A549 treated with RU486 at 1 μM for 4 hours (cell line): ENCODE measurements at places on chromosomes 3 and 15. TPM values are rescaled to one million over a fixed set of nuclear protein-coding genes. Genes with fewer than 3 reads are reported as not detected.

Gene CD200
- not detected in 5 replicates for total RNA-seq

Gene FBXL2
- total RNA-seq, result 5.4 to 7.8 TPM (median 7.4 TPM) in 5 replicates

Gene ROPN1
- total RNA-seq, result not detected in 5 replicates

Gene LRRC31
- total RNA-seq, result not detected in 5 replicates

Gene MAP2K5
- 9.8 to 12.3 TPM (median 11.9 TPM) in 5 replicates for total RNA-seq

Gene MAP6D1
- total RNA-seq, result 5.7 to 7.2 TPM (median 6.7 TPM) in 5 replicates

Gene AGBL1
- not detected in 5 replicates for total RNA-seq

Gene HYKK
- 6.2 to 7.9 TPM (median 6.7 TPM) in 5 replicates for total RNA-seq

Gene BTBD1
- 39.0 to 62.3 TPM (median 56.4 TPM) in 5 replicates for total RNA-seq

Gene TRIM42
- total RNA-seq, result not detected in 5 replicates

Gene GPR27
- total RNA-seq, result 2.1 to 3.8 TPM (median 3.5 TPM) in 5 replicates

Gene GOLGA8G
- total RNA-seq, result not detected in 5 replicates

Gene CLN6
- total RNA-seq, result 60.4 to 85.0 TPM (median 79.6 TPM) in 5 replicates

Gene ACP3
- 0.06 to 0.26 TPM in 2 of 5 replicates, not detected in the others for total RNA-seq

Gene WDR72
- 3.2 to 7.5 TPM (median 6.7 TPM) in 5 replicates for total RNA-seq

Gene TRAIP
- 9.1 to 17.4 TPM (median 14.7 TPM) in 5 replicates for total RNA-seq

Gene GRIP2
- 0.97 to 2.4 TPM (median 1.9 TPM) in 5 replicates for total RNA-seq

Gene MKRN3
- total RNA-seq, result 1.1 to 3.3 TPM (median 2.3 TPM) in 5 replicates

Gene ANKRD63
- total RNA-seq, result 0.31 to 0.80 TPM (median 0.44 TPM) in 4 of 5 replicates, not detected in the other

Gene PP2D1
- not detected in 5 replicates for total RNA-seq

Gene KIF7
- 3.1 to 5.7 TPM (median 3.9 TPM) in 5 replicates for total RNA-seq

Gene MUC20
- total RNA-seq, result 0.51 to 1.1 TPM (median 0.80 TPM) in 5 replicates

Gene SPATA12
- total RNA-seq, result 0.46 to 0.66 TPM (median 0.54 TPM) in 5 replicates

Gene PDZRN3
- total RNA-seq, result not detected in 5 replicates

Gene PTPN9
- 36.1 to 45.9 TPM (median 43.8 TPM) in 5 replicates for total RNA-seq

Gene ASB14
- not detected in 5 replicates for total RNA-seq

Gene FAM81A
- 12.7 to 15.3 TPM (median 13.4 TPM) in 5 replicates for total RNA-seq

Gene LRRIQ4
- not detected in 5 replicates for total RNA-seq

Gene VPS18
- 19.3 to 25.4 TPM (median 23.0 TPM) in 5 replicates for total RNA-seq

Gene HTR3C
- total RNA-seq, result not detected in 5 replicates

Gene XCR1
- not detected in 5 replicates for total RNA-seq

Gene SLC6A20
- total RNA-seq, result 0.01 to 0.05 TPM (median 0.03 TPM) in 3 of 5 replicates, not detected in the others

Gene PDE12
- 12.7 to 16.4 TPM (median 15.8 TPM) in 5 replicates for total RNA-seq

Gene TMEM45A
- total RNA-seq, result 1.4 to 2.6 TPM (median 2.4 TPM) in 5 replicates

Gene PPIB
- total RNA-seq, result 774 to 845 TPM (median 805 TPM) in 5 replicates

Gene RPL15
- total RNA-seq, result 2,840 to 3,339 TPM (median 2,874 TPM) in 5 replicates

Gene STRIT1
- total RNA-seq, result not detected in 5 replicates

Gene SH3GL3
- total RNA-seq, result 0.46 to 0.96 TPM (median 0.57 TPM) in 5 replicates

Gene FRMD5
- 3.8 to 5.1 TPM (median 4.4 TPM) in 5 replicates for total RNA-seq

Gene STOML1
- total RNA-seq, result 8.4 to 12.3 TPM (median 10.5 TPM) in 5 replicates

Gene MYZAP
- 0.66 to 1.7 TPM (median 1.5 TPM) in 5 replicates for total RNA-seq

Gene P3H2
- 29.4 to 48.5 TPM (median 38.8 TPM) in 5 replicates for total RNA-seq

Gene GLDN
- 0.09 TPM in 1 of 5 replicates, not detected in the others for total RNA-seq

Gene GXYLT2
- 1.0 to 1.5 TPM (median 1.2 TPM) in 5 replicates for total RNA-seq

Gene DAZL
- total RNA-seq, result not detected in 5 replicates

Gene ECT2
- 46.5 to 90.7 TPM (median 85.8 TPM) in 5 replicates for total RNA-seq

Gene FANCD2
- 14.3 to 25.2 TPM (median 17.6 TPM) in 5 replicates for total RNA-seq

Gene LEO1
- 47.7 to 71.6 TPM (median 53.4 TPM) in 5 replicates for total RNA-seq

Gene DUOX2
- 0.04 to 0.06 TPM (median 0.05 TPM) in 5 replicates for total RNA-seq

Gene ALDH1L1
- total RNA-seq, result 0.11 to 0.30 TPM (median 0.16 TPM) in 5 replicates

Gene CMSS1
- total RNA-seq, result 49.1 to 65.4 TPM (median 60.1 TPM) in 5 replicates
